ENCODE measurements at places on chromosomes 11 and 22. TPM values are rescaled to one million over a fixed set of nuclear protein-coding genes. Genes with fewer than 3 reads are reported as not detected.

Gene NKAPD1
- 14.7 TPM for total RNA-seq

Gene LIF
- total RNA-seq, result 4.5 TPM

Gene MUC5AC
- not detected for total RNA-seq

Gene CDCA5
- total RNA-seq, result 0.81 TPM

Gene TRIM64
- total RNA-seq, result not detected

Gene GALNT18
- 60.6 TPM for total RNA-seq

Gene NOL12
- 15.4 TPM for total RNA-seq

Gene UCP2
- 27.4 TPM for total RNA-seq

Gene LINC01488
- total RNA-seq, result not detected

Gene JAML
- 8.0 TPM for total RNA-seq

Gene OSM
- total RNA-seq, result 1.4 TPM

Gene IL18BP
- 24.8 TPM for total RNA-seq

Gene EXPH5
- 4.5 TPM for total RNA-seq

Gene OR4A16
- not detected for total RNA-seq

Gene MCHR1
- 1.6 TPM for total RNA-seq

Gene CDHR5
- total RNA-seq, result not detected

Gene PNPLA5
- not detected for total RNA-seq

Gene FGF3
- total RNA-seq, result not detected

Gene IGSF22
- total RNA-seq, result 0.30 TPM

Gene ART5
- not detected for total RNA-seq

Gene OR2D2
- not detected for total RNA-seq

Gene C1QTNF4
- total RNA-seq, result 2.3 TPM

Gene C11orf65
- total RNA-seq, result 0.36 TPM

Gene ACTN3
- total RNA-seq, result 3.0 TPM

Gene CNGA4
- total RNA-seq, result 0.33 TPM

Gene DCDC1
- 0.51 TPM for total RNA-seq

Gene APOL6
- 12.4 TPM for total RNA-seq

Gene TMEM45B
- total RNA-seq, result 0.72 TPM

Gene C11orf97
- not detected for total RNA-seq

Gene WBP2NL
- total RNA-seq, result 2.9 TPM

Gene ALKBH8
- 7.1 TPM for total RNA-seq

Gene PTPMT1
- 25.6 TPM for total RNA-seq

Gene TBCEL
- 25.1 TPM for total RNA-seq

Gene C11orf52
- 2.7 TPM for total RNA-seq

Gene SC5D
- 24.4 TPM for total RNA-seq

Gene IRAG1
- total RNA-seq, result 518 TPM

Gene OR10A2
- not detected for total RNA-seq

Gene PANX3
- not detected for total RNA-seq

Gene OR5AR1
- not detected for total RNA-seq

Gene FAM118A
- total RNA-seq, result 66.7 TPM

Gene TMEM191C
- total RNA-seq, result 1.4 TPM
